CD8-positive, alpha-beta memory T cell (primary cell): ENCODE measurements at places on chromosomes 6 and 20. TPM values are rescaled to one million over a fixed set of nuclear protein-coding genes. Genes with fewer than 3 reads are reported as not detected.

DNA sequence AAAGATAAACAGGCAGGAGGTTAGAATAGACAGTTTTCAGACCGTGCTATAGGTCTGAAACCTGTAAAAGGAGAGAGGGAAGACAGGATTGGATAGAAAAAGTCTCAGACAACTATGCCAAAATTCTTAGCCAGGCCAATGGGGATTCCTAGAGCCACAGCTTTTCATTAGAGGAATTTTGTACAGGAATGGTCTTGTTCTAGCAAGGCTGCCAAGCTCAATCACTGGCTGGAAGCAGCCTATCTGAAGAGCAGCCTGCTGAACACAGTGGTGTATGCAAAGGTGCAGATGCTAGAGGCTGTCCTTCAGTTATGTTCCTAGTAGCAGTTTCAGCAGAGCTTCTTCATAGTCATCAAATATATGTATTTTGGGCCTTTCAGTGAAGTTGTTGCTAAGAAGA lies 313.1 kb downstream of the GRIK2 start:
- no peak for DNase-seq
- H3K4me1 ChIP-seq, result no peaks in the 10 kb centered on the region
- H3K36me3 ChIP-seq, result no peaks in the 10 kb centered on the region
- no peak overlapping the region for H3K27ac ChIP-seq
- no peaks in the 10 kb centered on the region for H3K27me3 ChIP-seq
- no peak overlapping the region for H3K4me3 ChIP-seq

- no peak overlapping the region for H3K4me3 ChIP-seq
- H3K27ac ChIP-seq, result no peak overlapping the region
- no peaks in the 10 kb centered on the region for H3K36me3 ChIP-seq
- no peaks in the 10 kb centered on the region for H3K27me3 ChIP-seq
- no peaks in the 10 kb centered on the region for H3K4me1 ChIP-seq
Measured at GRCh38 chr20:10927011-10927583, 253.3 kb upstream of the JAG1 start.

GRCh38 chr6:35569011-35569461 lies 56.3 kb upstream of the TULP1 start:
- no peak overlapping the region for H3K4me3 ChIP-seq
- peaks cover 6% of the 10 kb centered on the region for H3K36me3 ChIP-seq
- no peak overlapping the region for H3K27ac ChIP-seq
- H3K4me1 ChIP-seq, result no peaks in the 10 kb centered on the region

Gene AHI1
- total RNA-seq, result 41.2 TPM

DNA sequence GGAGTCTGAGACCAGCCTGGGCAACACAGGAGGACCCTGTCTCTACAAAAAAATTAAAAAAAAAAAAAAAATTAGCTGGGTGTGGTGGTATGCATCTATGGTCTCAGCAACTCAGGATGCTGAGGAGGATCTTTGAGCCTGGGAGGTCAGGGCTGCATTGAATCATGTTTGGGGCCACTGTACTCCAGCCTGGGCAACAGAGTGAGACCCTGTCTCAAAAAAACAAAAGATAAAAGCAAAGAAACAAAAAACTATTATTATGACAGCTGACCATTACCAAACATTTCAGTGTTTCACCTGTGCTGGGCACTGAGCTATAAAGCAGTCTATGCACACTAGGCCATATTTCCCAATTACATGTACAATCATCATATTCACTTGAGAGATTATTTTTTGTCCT lies 35.7 kb downstream of the COX4I2 start:
- H3K27ac ChIP-seq, result peak overlapping the region; percentile 86
- no peak for DNase-seq
- H3K4me1 ChIP-seq, result peaks cover 68% of the 10 kb centered on the region
- no peaks in the 10 kb centered on the region for H3K27me3 ChIP-seq
- no peaks in the 10 kb centered on the region for H3K36me3 ChIP-seq

GRCh38 chr6:16767765-16768476 lies 6.7 kb upstream of the ATXN1 start:
- no peaks in the 10 kb centered on the region for H3K27me3 ChIP-seq
- no peak overlapping the region for H3K4me3 ChIP-seq
- H3K36me3 ChIP-seq, result no peaks in the 10 kb centered on the region
- DNase-seq, result no peak
- no peak overlapping the region for H3K27ac ChIP-seq

DNA sequence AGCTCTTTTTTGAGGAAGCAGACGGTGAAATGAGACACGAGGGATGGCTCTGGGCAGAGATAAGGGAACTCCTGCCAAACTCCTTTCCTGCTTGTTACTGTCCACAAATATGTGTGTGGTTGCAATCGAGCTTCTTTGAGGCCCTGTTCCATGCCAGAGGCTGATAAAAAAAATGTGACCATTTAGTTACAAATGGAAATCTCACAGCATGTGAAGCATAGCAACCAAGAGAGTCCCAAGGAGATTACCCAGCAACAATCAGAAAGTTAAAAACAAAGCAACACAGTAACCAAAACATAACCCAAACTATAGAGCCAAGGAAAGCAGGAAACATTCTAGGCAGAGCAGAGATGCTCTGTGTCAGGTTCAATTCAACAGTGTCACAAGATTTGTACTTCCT lies 35.4 kb upstream of the HMGN3 start:
- no peak overlapping the region for H3K4me3 ChIP-seq
- H3K36me3 ChIP-seq, result no peaks in the 10 kb centered on the region
- no peaks in the 10 kb centered on the region for H3K4me1 ChIP-seq
- no peak for DNase-seq
- no peak overlapping the region for H3K27ac ChIP-seq

- H3K27ac ChIP-seq, result no peak overlapping the region
- H3K4me1 ChIP-seq, result no peaks in the 10 kb centered on the region
- no peak overlapping the region for H3K4me3 ChIP-seq
- no peaks in the 10 kb centered on the region for H3K36me3 ChIP-seq
- DNase-seq, result no peak
Measured at GRCh38 chr6:74114428-74114827, 418.4 kb downstream of the CD109 start.

DNA sequence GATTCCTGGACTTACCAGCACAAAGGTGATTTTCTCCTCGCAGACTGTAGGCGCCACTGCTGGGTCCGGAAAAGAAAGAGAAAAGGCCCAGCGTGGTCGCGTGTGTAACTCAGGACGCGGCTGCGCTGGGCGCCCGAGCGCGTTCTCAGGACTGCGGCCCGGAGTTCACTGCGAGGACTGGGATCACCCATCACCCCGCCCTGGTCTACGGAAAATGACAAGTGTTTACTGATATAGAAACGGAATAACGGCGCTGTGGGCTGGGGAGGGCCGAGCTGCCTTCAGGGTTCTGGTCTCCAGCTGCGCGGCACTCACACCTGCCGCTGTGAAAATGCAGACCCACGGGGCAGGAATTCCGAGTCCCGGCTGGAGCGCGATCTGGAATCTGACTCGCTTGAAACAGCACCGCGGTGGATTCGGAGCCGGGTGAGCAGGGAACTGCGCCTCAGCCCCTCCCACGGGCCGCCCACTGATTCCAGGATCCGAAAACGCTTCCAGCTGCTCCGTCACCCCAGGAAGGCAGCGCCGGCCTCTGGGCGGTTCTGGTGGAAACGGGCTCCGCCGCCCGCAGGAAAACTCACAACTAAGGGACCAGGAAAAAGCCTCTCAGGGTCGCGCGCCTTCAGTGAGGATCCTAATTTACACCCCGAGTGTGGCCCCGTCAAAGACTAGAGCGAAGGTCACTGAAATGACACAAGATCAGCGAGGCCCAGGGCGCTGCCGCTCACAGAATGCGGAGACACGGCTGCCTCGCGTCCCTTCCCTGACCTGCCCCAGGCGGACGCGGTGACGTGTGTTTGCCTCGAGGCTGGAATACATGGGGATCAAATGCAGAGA lies 34.5 kb downstream of the HLA-A start:
- peaks cover 11% of the 10 kb centered on the region for H3K27me3 ChIP-seq
- DNase-seq, result peak; percentile 40
- H3K4me3 ChIP-seq, result peak overlapping the region; percentile 58
- H3K27ac ChIP-seq, result peak overlapping the region; percentile 47

- H3K4me3 ChIP-seq, result no peak overlapping the region
- DNase-seq, result no peak
- no peak overlapping the region for H3K27ac ChIP-seq
- H3K4me1 ChIP-seq, result no peaks in the 10 kb centered on the region
Measured at GRCh38 chr20:63134201-63134612, 81.7 kb downstream of the YTHDF1 start.

- H3K36me3 ChIP-seq, result no peaks in the 10 kb centered on the region
- H3K4me1 ChIP-seq, result no peaks in the 10 kb centered on the region
- H3K27ac ChIP-seq, result no peak overlapping the region
Measured at GRCh38 chr20:6750438-6750837, 17.0 kb upstream of the BMP2 start.

DNA sequence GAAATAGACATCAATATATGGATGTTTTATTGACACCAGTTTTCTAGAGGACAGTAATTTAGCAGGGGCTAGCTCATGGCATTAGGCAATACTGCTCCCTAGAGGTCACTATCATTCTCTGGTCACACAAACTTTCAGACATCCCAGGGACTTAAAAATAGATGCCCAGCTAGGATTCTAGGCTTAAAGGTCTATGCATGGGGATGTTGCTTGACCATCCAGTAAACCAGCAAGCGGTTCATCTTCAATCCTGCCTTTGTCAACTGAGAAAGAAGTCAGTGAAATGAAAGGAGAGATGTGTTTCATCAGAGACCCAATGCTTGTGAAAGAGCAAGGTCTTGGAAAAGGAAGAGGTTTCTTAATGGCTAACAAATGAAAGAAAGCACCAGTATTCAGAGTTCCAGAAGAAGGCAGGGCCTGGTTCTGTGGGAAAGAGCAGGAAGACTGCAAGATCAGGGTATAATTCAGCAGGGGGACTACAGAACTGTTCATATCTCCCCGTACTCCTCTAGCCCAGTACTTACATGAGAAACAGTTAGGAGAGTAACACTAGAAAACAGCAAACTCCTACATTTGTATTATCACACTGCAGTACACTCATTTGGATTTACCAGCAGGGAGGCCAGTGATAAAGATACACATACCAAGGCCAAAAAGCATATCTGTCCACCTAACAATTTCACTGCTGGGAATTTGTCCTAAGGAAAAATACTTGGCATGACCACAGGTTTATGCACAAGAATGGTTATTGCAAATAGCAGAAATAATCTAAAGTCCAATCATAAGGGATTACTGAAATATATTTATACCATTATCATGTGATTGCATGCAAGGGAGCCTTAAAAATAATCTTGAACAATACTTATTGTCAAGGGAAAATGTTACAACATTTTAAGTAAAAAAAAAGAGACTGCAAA lies 151.4 kb upstream of the LAMA2 start:
- DNase-seq, result no peak
- H3K4me3 ChIP-seq, result no peak overlapping the region
- no peak overlapping the region for H3K27ac ChIP-seq

Gene RRAGD
- total RNA-seq, result 7.3 TPM

GRCh38 chr6:142400495-142400894 lies 98.7 kb downstream of the ADGRG6 start:
- H3K27ac ChIP-seq, result no peak overlapping the region
- H3K27me3 ChIP-seq, result no peaks in the 10 kb centered on the region
- H3K4me3 ChIP-seq, result no peak overlapping the region
- no peaks in the 10 kb centered on the region for H3K36me3 ChIP-seq

Gene PRR18
- 0.07 TPM for total RNA-seq

- no peaks in the 10 kb centered on the region for H3K36me3 ChIP-seq
- H3K4me3 ChIP-seq, result no peak overlapping the region
- peaks cover 20% of the 10 kb centered on the region for H3K4me1 ChIP-seq
- H3K27ac ChIP-seq, result no peak overlapping the region
- DNase-seq, result no peak
Measured at GRCh38 chr6:14875481-14876063, 370.3 kb upstream of the JARID2 start.

DNA sequence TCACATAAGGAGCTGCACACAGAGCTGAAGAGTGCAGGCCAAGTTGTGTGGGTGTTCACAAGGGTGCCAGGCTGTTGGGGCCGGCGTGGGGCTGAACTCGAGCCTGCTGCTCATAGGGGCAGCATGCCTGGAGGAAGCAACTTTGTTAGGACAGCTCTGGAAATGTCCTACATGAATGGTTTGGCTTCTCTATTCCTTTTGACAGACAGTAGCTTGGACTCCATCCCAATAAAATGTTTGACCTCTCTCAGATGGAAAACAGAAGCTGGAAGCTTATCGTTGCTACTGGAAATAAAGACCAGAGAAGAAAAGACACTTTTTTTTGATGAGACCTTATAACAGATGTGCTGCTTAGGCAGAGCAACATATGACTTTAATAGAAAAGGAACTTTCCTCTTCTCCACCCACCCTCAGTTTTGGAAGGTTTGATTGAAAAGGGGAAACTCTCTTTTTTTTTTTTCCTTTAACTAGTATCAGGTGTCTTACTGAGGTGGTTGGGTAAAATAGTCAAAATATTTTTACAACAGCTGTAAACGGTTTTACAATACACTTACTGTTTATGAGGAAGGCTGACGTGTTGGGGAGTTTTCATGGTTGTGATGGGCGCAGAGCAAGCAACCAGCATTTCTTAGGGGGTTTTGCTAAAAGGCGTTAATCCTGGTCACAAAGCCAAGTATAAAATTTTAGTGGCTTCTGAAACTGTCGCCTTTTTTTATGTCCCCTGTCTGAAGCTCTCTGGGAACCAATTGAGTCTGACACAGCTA lies 80.7 kb upstream of the EEF1E1 start:
- no peaks in the 10 kb centered on the region for H3K27me3 ChIP-seq
- H3K4me1 ChIP-seq, result no peaks in the 10 kb centered on the region
- H3K36me3 ChIP-seq, result no peaks in the 10 kb centered on the region

DNA sequence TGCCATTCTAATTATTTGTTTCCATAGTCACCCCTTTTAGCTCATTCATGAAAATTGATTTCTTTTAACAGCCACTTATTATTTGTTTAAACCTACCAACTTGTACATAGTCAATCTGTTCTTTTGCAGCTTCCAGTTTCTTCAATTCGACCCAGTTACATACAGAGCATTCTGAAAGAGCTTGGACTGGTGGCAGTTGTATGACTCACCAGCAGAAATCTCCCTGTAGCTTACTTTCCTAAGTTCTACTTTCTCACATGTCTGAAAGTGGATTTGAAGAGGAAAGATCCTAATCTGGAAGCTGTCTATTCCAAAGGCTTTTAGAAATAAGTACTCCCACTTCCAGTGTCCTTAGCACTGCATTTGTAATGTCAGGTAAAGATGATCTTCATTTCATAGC lies 447.9 kb downstream of the HTR1B start:
- H3K27ac ChIP-seq, result no peak overlapping the region
- no peak for DNase-seq
- H3K4me3 ChIP-seq, result no peak overlapping the region
- H3K36me3 ChIP-seq, result no peaks in the 10 kb centered on the region
- no peaks in the 10 kb centered on the region for H3K27me3 ChIP-seq

GRCh38 chr6:96965492-96965891 lies 41.0 kb downstream of the KLHL32 start:
- no peak overlapping the region for H3K27ac ChIP-seq
- DNase-seq, result no peak
- H3K4me1 ChIP-seq, result no peaks in the 10 kb centered on the region
- no peaks in the 10 kb centered on the region for H3K36me3 ChIP-seq

Gene PRR3
- 28.2 TPM for total RNA-seq

Gene RAMACL
- 0.13 TPM for total RNA-seq

Gene MUC22
- total RNA-seq, result not detected
